Left ventricle myocardium superior (tissue), 1 donor: ENCODE measurements at places on chromosomes 16 and 17.

GRCh38 chr17:73924909-73925186 lies 278.6 kb upstream of the RPL38 start:
- no peak for DNase-seq

DNA sequence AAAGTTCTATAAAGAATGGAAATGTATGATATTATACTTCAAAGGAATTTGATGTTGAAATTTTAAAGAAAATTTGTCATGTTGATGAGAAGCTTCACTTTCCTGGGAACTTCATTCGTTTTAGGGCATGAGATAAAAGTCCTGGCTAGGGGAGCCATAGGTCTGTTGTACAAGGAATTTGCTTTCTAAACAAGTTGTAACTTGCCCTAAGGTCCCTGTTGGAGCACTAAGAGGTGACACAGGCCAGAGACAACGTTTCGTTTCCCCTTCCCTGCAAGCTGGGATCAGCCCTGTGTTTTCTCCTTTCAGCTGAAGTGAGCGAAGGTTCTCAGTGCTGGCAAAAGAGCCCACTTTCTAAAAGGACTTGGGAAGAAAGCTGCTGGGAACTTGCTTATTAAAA lies 16.6 kb downstream of the PLD6 start:
- no peak for DNase-seq

GRCh38 chr17:61537264-61537771 lies 53.7 kb downstream of the NACA2 start:
- DNase-seq: no peak

- no peak for DNase-seq
Observed at GRCh38 chr17:49873466-49873865, 25.6 kb upstream of the TAC4 start.

GRCh38 chr17:76581515-76581914 lies 4.1 kb downstream of the ST6GALNAC2 start:
- DNase-seq: no peak

DNA sequence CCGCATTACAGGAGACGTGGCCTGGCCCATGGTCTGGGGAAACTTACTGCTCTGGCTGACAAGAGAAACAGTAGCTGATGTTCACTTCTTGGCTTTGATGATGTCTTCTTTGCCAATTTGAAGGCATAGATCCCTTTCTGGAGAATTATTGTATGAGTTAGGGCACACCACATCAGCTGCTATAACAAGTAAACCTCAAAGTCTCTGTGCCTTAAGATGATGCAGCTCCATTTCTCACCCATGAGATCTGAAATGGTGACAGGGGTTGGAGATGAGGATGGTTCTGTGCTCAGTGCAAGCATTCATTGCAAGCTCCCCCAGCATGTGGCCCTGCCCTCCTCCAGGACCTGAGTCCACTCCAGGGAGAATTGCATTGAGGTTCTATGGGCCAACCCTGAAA lies 157.4 kb downstream of the IRX5 start:
- no peak for DNase-seq
